ENCODE measurements at places on chromosomes 3 and 15.

GRCh38 chr15:92091155-92091734 lies 237.7 kb downstream of the SLCO3A1 start:
- no peak for DNase-seq

DNA sequence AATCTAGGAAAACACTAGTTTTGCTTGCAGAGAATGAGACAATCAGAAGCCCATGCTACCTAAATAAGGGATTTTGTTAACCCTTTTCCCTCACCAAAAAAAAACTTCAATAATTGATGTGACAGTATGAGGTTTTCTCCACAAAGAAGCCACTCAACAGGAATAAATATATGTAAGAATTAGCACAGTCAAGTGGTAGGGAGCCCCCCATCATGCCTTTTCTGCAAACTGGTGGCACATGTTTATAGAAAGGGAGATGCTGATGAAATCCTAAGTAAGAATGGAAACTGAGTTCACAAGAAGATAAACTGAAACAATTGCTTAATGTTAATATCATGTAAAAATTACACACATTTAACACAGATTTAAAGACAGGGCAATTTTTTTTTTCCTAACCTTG lies 51.0 kb downstream of the PHC3 start:
- DNase-seq: no peak

DNA sequence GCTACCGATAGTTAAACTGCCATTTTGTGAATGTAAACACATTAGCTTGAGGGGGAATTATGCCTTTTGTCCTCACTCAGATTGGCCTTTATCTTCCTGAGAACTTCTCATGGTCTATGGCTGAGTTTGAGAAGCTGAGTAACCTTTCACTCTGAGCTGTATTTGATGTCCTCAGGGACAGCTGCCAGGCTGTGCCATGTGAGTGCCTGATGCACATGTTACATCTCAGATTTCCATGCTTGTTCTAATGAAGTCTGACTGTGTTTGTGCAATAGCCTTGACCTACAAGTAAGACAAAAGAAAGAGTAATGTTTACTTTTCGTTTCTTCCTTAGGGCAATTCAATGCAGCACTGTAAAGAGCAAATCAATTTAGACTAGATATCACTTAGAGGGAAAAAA lies 44.1 kb upstream of the ARL6 start:
- no peak for DNase-seq

GRCh38 chr3:7305561-7305960 lies 444.6 kb downstream of the GRM7 start:
- DNase-seq: no peak

GRCh38 chr3:20096135-20096685 lies 56.0 kb downstream of the KAT2B start:
- no peak for DNase-seq

DNA sequence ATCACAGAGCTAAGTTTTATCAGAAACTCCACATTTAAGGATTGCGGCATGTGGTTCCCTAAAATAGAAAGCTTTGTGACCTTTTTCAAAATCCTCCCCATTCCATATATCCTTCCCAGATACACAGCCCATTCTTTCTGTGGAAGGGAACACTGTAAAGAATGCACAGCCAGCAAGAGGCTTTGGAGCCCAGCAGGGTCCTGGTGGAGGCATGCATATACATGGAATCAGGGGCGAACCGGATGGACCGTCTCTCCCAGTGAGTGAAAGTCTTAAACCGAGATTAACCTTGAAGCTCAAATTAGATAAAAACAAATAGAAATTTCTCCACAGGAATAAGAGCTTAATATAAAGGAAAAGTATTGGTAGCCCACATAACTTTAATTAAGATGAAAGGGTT lies 436.2 kb upstream of the MDFIC2 start:
- DNase-seq: no peak

- no peak for DNase-seq
Observed at GRCh38 chr3:159766563-159767185, 222.0 kb upstream of the IL12A start.

GRCh38 chr3:146131616-146132410 lies 29.2 kb downstream of the PLOD2 start:
- no peak for DNase-seq

GRCh38 chr15:75620841-75621391 lies 4.6 kb downstream of the SNUPN start:
- no peak for DNase-seq

DNA sequence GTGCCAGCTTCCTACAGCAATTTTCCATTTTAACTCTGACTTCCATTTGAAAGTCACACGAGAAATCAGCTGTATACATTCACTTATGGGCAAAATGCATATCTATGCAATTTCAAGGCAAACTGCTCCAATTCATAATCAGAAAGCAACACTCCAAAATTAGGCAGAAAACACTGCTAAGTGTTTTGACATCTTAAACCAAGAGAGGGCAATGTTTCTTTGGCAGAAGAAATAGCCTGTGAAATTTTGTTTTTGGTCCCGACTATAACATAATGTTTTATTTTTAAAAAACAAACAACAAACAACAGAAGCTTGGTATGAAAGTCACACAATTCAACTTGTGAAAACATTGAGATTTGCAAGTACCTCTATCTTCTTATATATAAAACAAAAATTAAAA lies 42.6 kb downstream of the GOLIM4 start:
- DNase-seq: no peak

DNA sequence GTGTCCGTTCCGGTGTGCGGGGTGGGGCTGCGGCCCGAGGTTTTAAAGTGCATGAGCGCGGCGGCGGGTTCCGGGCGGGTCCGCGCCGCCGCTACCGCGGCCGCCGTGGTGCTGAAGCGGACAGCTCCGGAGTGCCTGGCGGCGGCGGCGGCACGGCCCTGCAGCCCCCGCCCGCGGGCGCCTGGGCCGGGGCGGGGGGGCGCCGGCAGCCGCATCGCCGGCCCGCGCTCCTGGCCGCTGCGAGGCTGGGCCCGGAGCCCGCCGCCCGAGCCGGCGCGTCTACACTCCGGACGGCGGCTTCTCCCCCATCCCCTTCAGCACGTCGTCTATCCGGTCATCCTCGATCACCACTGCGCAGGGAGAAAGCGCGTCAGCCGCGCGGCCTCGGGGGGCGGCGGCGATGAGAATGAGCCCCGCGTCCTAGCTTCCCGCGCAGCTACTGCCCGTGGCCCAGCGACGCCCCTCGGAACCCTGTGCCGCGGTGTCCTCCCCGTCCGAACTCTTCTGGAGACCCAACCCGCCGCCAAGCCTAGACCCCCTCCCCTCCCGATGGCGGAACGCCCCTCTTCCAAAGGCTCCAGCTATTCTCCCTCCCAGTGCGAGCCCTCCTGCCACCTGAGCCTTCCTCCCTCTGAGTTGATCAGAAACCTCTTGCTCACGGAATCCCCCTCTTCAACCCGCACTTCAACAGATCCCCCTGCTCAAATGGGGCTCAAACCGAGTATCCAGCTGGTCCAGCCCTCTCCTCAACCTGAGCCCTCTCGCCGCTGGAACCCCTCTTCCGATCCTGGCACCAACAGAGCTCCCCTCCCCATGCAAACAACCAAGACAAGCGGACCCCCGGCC lies 1.3 kb downstream of the CAMK2N2 start:
- peak; percentile 24 for DNase-seq

Data from stimulated activated naive CD4-positive, alpha-beta T cell treated with Interleukin-2 at 50 U/mL for 16 hours (primary cell).